Tongue (tissue), 3 donors: ENCODE measurements at places on chromosomes 11 and 22. TPM values are rescaled to one million over a fixed set of nuclear protein-coding genes. Genes with fewer than 3 reads are reported as not detected.

Gene KREMEN1
- total RNA-seq, result 113 TPM

Gene FAM83F
- total RNA-seq, result 6.3 TPM

Gene RPL3
- total RNA-seq, result 2,266 TPM

Gene TREH
- total RNA-seq, result not detected

Gene TMEM45B
- 1.5 TPM for total RNA-seq

Gene SLC22A6
- total RNA-seq, result not detected

Gene MS4A7
- 8.5 TPM for total RNA-seq

Gene SCN3B
- total RNA-seq, result 18.5 TPM

Gene ADAMTS8
- total RNA-seq, result 23.6 TPM

Gene SLC37A2
- 3.9 TPM for total RNA-seq

Gene LRRC10B
- total RNA-seq, result 0.51 TPM
